ENCODE measurements at places on chromosomes 4 and X.
A peak's percentile ranks its signal among the peaks of the same experiment; 100 is the strongest.

GRCh38 chr4:53908661-53909078 is 155.7 kb downstream of the CHIC2 start:
- DNase-seq: no peak

DNA sequence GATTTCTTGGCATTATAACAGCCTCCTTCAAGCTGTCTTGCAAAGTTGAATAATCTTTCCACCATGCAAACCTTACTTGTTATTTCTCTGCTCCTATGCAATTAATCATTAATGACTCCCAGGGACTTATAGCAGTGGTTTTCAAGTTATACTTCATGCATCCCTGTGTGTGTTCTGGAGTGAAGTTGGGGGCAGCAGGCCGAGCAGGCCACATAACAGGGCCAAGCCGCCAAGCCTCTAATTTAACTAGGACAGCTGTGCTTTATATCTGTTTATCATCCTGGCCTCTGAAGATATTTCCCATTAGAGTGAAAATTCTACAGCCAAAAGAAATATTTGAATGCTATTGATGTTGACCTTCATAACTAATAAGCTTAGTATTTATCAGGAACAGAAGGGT is 133.5 kb upstream of the PAK3 start:
- no peak for DNase-seq

GRCh38 chr4:138090150-138090917 is 151.8 kb downstream of the SLC7A11 start:
- DNase-seq: no peak

- DNase-seq: no peak
These were observed 734.1 kb upstream of the TENM3 start for GRCh38 chr4:181509073-181509472.

DNA sequence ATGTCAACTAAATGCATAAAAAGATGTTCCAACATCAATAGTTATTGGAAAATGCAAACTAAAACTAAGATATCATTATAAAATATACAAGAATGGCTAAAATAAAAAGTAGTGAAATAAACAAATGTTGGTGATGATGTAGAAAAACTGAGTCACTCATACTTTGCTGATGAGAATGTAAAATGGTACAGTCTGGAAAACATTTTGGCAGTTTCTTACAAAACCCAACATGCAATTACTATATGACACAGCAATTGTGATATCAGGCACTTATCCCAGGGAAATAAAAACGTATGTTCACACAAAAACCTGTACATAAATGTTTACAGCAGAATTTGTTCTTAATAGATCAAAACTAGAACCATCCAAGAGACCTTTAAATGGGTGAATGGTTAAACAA is 182.6 kb downstream of the RTL9 start:
- no peak for DNase-seq

DNA sequence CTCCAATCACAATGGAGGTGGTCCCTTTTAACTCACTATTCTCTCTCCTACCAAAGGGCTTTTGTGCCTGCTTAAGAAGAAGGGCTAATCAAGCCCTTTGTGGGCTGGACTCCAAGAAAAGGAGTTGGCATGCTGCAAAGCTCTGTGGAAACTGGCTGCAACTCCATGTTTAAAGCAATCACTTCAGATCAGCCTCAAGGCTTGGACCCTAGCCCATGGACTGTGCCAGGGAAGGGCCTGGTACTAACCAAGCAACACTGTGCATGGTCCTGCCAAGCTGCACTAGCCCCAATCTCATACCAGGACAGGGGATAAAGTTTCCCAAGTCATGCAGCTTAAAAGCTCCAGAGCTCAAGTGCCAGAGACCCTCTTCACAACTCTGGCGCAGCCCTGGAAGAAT is 86.7 kb downstream of the ATP8A1 start:
- no peak for DNase-seq

- DNase-seq: no peak
These were observed 22.9 kb downstream of the PDGFC start for GRCh38 chr4:156948738-156949137.

- no peak for DNase-seq
These were observed 73.0 kb upstream of the HPGD start for GRCh38 chr4:174595141-174595929.

DNA sequence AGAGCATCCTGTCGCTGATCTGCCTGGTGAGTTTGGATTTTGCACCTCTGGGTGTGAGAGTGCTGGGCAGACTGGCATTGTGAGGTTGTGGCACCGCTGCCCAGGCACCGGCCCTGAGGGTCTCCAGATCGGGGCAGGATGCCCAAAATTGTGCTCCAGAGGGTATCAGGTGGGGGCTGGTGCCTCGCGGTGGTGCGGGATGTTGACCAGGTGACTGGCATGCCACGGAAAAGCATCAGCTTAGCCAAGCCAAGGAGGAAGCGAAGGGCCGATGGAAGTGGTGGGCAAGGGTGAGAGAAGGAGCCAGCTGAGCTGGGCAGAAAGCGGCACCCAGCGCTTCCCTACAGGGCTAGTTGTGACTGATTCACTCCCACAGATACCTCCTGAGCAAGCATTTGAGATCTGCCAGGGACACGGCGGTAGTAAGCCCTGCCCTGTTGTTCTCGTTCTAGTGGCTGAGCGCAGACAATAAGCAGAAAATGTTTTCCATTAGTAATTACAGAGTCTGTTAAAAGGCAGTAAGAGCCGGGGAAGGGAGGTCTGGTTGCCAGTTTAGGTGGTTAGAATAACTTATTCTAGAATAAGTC is 809 bp downstream of the ZFP92 start:
- no peak for DNase-seq

- DNase-seq: no peak
These were observed 26.9 kb downstream of the SMIM31 start for GRCh38 chr4:164780839-164781238.

- no peak for DNase-seq
These were observed 275.2 kb downstream of the QDPR start for GRCh38 chr4:17236686-17237085.

DNA sequence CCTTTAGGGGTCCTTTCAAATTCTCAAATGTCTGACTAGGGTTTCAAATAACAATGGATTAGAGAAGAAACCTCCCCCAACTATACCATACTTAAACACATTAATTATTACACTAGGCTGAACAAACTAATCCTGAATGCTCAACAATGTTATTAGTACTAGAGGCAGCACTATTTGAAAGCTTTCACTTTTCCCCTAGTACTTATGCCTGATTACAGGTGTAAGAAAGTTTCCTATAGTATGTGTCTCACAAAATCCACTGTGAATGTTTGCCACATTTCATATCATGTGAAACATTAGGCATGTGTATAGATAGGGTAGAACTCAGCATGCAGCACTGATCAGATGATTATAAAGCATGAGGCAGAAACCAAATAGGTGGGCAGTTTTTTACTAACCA is 336.2 kb downstream of the ZNF674 start:
- no peak for DNase-seq

- DNase-seq: no peak
These were observed 147.2 kb downstream of the SHROOM3 start for GRCh38 chr4:76582074-76582816.

DNA sequence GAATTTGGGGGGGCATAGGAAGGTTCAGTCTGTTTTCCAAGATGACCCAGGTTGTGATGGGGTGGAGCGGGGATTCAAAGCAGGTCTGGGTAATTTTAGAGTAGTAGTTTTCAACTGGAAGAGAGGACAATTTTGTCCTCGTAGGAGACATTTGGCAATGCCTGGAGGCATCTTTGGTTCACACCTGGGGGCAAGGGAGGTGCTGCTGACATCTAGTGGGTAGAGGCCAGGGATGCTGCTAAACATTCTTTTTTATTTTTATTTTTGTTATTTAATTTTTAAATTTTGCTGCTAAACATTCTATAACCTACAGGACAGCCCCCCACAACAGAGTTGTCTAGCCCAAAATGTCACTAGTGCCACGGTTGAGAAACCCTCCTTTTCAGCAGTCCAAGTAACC is 1.9 kb downstream of the RAB9A start:
- no peak for DNase-seq

DNA sequence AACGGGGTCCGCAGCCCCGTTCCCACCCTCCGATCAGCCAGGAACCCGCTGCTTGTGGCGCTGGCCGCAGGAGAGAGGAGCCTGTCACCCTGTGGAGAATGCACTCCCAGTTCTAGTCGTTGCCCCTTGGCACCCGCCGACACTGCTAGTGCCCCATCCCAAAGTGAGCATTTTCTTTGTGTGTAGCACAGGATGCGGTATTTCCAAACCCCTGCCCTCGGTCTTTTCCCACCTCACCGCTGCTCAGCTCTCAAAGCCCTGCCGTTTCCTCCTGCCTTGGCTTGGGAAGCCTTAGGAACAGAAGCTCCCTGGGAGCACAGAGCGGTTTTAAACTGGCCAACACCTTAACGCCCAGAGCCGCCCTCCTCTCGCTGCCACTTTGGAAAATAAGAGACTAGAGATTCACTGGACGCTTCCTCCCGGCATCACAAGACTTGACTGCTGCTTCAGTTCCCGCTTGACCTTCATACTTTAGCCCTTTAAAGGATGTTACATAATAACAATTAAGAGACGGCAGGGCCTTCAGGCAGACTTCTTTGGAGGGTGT is 772 bp downstream of the CYP4V2 start:
- no peak for DNase-seq

DNA sequence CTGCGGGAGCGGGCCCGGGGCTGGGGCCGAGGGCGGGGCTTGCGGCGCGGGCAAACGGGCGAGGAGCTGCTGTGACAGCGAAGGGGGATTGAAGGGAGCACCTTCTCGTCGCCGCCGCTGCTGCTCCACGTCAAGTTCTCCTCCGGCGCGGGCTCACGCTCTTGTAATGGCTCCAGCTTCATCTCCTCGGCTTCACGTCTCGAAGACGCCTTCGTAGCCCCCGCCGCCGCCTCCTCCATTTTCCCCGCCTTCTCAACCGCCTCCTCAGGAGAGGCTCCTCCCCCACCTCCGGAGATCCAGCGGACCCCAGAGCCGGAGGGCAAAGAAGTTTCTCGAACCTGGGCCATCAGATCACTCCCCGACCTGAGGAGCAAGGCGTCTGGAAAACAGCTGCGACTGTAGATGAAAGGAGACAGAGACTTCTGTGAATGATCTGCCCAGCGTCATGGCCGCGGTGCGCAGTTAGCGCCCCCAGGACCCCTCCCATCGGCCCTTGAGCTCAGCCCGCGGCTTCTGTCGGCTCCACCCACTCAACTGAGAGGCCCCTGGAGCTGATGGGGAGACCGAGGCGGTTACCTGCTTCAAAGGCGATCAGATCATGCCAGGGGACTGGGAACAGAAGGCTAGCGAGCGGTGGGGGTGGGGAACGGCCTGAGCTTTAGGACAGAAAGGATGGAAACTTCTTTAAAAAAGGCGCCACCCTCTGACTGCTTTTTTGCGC is 895 bp downstream of the USP51 start:
- DNase-seq: peak; percentile 54

DNA sequence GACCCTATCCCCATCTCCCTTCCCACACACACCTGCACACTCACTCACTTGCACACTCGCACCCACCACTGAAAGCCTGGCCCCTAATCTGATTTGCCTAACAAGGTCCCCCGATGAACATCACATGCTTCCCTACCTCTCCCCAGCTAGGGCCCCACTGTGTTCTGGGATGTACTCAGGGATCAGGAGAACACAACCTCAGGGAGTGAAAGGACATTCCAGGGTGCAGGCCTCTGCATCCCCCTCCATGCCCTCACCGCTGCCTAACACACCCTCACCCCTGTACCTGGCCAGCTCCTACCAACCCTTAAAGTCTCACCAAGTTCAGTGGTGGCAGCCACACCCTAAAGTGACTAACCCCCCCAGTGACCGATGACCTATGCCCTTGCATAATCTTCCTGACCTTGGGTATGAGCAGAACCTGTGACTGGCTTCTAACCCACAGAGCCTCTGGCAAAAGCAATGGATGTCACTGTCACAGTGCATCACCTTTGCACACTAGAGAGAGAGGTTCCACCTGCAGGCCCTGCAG is 2.4 kb upstream of the AFAP1 start:
- no peak for DNase-seq

DNA sequence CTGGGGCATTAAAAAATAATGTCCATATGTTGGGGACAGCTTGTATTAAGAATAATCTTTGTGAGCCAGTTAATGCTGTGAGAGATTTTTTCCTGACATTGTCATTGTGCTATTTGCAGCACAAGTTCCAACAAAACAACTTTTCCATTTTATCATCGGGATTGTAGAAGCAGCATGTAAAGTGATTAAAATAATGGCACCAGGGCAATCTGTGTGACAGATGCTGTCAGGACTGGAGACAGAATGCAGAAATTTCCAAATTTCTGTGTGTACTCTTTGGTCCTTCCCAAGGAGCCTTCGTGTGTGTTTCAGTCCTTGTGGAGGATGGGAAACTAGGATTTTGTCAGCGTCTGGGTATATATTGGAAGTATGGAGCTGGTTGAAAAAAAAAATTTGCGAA is 101.5 kb upstream of the LIMCH1 start:
- no peak for DNase-seq

DNA sequence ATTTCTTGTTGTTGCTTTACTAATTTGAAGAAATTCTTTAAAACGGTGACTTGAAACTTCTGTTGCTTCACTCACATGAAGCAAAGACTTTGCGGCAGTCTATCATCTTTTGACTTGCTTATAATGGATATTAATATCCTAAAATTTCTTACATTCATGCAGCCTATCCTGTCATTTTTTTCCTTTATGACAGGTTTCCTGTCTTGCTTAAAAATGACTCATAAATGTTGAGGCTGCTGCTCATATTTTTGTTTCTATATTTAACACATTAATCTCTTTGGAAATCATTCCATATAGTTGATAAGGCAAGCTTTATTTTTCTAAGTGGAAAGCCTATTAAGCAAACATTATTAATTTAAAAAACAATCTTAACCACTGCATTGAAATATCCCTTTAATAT is 176.6 kb upstream of the GALNTL6 start:
- no peak for DNase-seq

- no peak for DNase-seq
These were observed 118.5 kb downstream of the BTC start for GRCh38 chr4:74675673-74676279.

- no peak for DNase-seq
These were observed 25.9 kb downstream of the HAND2 start for GRCh38 chr4:173504181-173504503.

GRCh38 chr4:47711183-47711582 is 126.7 kb downstream of the CORIN start:
- no peak for DNase-seq

- peak; percentile 48 for DNase-seq
These were observed 68.3 kb upstream of the PGM2 start for GRCh38 chr4:37758226-37758625.

Measured in T-helper 1 cell (primary cell).